Left lung (tissue), 14 donors: ENCODE measurements at places on chromosomes 16 and 17.
A peak's percentile ranks its signal among the peaks of the same experiment; 100 is the strongest.

GRCh38 chr16:6827267-6827666 lies 505.4 kb upstream of the RBFOX1 start:
- no peak overlapping the region for H3K27ac ChIP-seq
- H3K4me1 ChIP-seq: no peaks in the 10 kb centered on the region
- H3K27me3 ChIP-seq: no peaks in the 10 kb centered on the region
- H3K4me3 ChIP-seq: no peak overlapping the region
- DNase-seq: no peak

DNA sequence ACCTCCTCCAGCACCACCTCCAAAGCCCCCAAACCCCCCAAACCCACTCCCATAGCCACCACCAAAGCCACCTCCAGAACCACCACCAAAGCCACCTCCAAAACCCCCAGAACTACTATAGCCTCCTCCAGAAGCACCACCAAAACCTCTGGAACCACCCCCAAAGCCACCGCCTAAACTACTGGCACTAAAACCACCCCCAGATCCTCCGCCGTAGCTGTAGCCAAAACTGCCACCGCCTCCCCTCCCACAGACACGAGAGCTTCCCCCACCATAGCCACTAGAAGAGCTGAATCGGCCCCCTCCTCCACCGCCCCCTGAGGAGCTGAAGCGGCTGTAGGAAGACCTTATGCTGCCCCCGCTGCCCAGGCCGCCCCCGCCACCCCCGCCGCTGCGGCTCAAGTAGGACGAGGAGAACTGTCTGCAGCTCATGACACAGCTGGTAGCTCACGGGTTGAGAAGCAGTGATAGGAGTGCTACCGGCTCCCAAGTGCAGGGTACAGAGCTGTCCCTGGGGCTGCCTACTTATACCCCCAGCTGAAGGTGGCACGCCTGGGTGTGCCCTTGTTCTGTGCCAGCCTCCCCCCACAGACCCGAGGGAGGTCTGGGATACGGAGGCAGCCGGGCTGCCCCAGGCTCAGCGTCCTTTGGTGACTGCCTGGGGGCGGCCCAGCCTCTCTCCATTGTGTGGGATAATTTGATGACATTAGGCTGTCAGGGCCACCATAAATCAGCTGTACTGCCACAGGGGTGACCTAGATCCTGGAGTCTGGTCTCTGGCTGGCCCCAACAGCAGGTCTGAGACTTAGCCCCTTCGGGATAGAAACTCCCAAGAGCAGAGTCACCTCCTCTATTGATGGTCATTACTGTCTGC lies at the start of gene KRT9:
Gene KRT9, minus strand, starts transcription at position 499 of the 874 bp plus-strand sequence. Its CDS starts 67 bp downstream, at position 432.
- no peak within 1 kb of the TSS for H3K4me3 ChIP-seq
- H3K36me3 ChIP-seq: no peaks in the 10 kb centered on the region
- no peak for DNase-seq
- no peak within 1 kb of the TSS for H3K27ac ChIP-seq

DNA sequence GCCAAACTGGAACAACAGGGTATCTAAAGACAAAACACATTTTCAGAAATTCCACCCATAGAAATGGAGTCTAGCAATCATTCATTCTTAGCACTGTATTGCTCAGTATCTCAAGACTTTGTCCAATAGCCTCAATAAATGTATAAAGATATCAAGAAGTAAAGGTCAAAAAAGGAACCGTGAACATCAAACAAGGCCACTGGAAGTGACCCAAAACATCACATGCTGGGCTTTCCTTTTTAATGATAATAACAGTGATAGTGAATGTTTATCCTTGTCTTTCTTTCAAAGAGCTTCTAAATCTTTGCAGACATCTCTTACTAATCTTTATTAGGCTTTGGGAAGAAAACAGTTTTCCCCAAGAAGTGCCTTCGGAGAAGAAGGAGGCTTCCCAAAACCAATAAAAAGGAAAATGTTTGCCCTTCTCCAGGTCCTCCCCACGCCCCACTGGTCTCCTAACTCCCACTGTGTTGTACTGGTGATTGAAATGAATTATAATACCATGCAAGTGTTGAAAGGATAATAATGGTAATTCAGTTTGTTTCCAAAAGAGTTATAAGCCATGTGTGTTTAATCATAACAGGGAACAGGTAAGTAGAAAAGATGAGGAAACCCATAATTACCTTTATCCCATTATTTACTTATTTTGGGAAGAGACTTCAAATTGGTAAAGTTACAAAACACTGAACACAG lies 18.6 kb downstream of the RNF43 start:
- H3K27me3 ChIP-seq: no peaks in the 10 kb centered on the region
- no peak overlapping the region for H3K27ac ChIP-seq
- no peaks in the 10 kb centered on the region for H3K4me1 ChIP-seq
- H3K36me3 ChIP-seq: no peaks in the 10 kb centered on the region

- DNase-seq: no peak
- no peak overlapping the region for H3K27ac ChIP-seq
- no peaks in the 10 kb centered on the region for H3K27me3 ChIP-seq
- peaks cover 5% of the 10 kb centered on the region for H3K36me3 ChIP-seq
- H3K4me3 ChIP-seq: no peak overlapping the region
These were observed 6.5 kb upstream of the PNPO start for GRCh38 chr17:47934856-47935255.

DNA sequence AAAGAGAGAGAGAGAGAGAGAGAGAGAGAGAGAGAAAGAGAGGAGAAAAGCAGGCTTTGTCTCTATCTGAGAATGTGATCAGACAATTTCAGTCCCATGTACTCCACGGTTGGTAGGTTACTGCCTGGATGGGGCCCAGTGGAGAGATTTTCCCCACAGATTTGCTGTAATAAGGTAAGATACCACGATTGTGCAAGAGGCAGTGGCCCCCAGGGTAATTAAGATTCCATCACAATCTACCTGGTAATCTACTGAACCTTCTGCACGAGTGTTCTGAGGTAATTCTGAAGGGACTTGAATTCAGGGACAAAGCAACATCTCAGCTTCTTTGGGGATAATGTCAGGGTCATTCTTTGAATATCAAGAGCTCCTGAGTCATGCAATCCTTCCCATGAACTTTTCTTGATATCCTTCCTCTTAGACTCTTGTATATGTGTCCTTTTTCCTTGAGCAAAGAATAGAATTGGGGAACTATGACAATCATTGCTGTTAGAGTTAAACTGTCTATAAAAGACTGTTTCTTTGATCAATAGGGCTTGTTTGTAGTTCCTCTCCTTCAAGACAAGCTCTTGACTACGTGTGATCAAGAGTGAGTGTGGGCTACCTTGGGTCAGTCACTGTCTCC lies 306.6 kb downstream of the MAF start:
- no peaks in the 10 kb centered on the region for H3K27me3 ChIP-seq
- no peaks in the 10 kb centered on the region for H3K4me1 ChIP-seq
- no peak overlapping the region for H3K27ac ChIP-seq
- H3K4me3 ChIP-seq: no peak overlapping the region
- no peak for DNase-seq
- no peaks in the 10 kb centered on the region for H3K36me3 ChIP-seq

- no peaks in the 10 kb centered on the region for H3K4me1 ChIP-seq
- no peak overlapping the region for H3K27ac ChIP-seq
- no peak overlapping the region for H3K4me3 ChIP-seq
- H3K36me3 ChIP-seq: no peaks in the 10 kb centered on the region
These were observed 127.1 kb downstream of the CDH13 start for GRCh38 chr16:82753821-82754220.

- H3K4me3 ChIP-seq: no peak overlapping the region
- no peaks in the 10 kb centered on the region for H3K36me3 ChIP-seq
- H3K27ac ChIP-seq: no peak overlapping the region
- no peaks in the 10 kb centered on the region for H3K27me3 ChIP-seq
- DNase-seq: no peak
- H3K4me1 ChIP-seq: peaks cover 13% of the 10 kb centered on the region
These were observed 4.4 kb upstream of the MFAP4 start for GRCh38 chr17:19391432-19391831.

- no peaks in the 10 kb centered on the region for H3K27me3 ChIP-seq
- DNase-seq: no peak
- H3K27ac ChIP-seq: no peak overlapping the region
- no peaks in the 10 kb centered on the region for H3K36me3 ChIP-seq
These were observed 218.6 kb upstream of the CDH8 start for GRCh38 chr16:62254847-62255246.

GRCh38 chr16:4586291-4586690 lies 28.4 kb downstream of the UBALD1 start:
- no peaks in the 10 kb centered on the region for H3K27me3 ChIP-seq
- H3K27ac ChIP-seq: no peak overlapping the region

GRCh38 chr17:27351759-27352158 lies 57.8 kb downstream of the WSB1 start:
- no peak overlapping the region for H3K4me3 ChIP-seq
- DNase-seq: no peak
- H3K27ac ChIP-seq: no peak overlapping the region
- H3K36me3 ChIP-seq: no peaks in the 10 kb centered on the region
- no peaks in the 10 kb centered on the region for H3K27me3 ChIP-seq

GRCh38 chr16:85401917-85402766 lies 211.0 kb upstream of the GSE1 start:
- no peak overlapping the region for H3K27ac ChIP-seq
- H3K4me1 ChIP-seq: no peaks in the 10 kb centered on the region

GRCh38 chr17:77999413-78000173 lies 41.1 kb downstream of the TNRC6C start:
- no peak overlapping the region for H3K4me3 ChIP-seq
- no peaks in the 10 kb centered on the region for H3K4me1 ChIP-seq

DNA sequence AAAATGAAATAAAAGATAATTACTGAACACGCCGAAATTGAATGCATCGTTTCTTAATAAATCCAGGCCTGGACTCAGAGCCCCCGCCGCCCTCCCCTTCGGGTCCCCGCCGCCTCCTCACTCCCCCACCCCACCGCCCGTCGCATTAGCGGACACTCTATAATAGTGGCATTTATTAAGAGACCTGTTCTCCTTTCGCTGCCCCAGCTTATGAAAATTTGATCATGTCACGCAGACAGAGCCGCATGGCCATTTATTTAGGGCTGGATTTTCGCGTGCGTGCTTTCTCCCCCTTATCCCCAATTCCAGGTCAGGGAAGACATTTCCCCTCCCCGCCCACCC lies 6.3 kb upstream of the HOXB2 start:
- no peak overlapping the region for H3K4me3 ChIP-seq
- peak; percentile 36 for DNase-seq
- H3K27me3 ChIP-seq: peaks cover 100% of the 10 kb centered on the region
- H3K4me1 ChIP-seq: no peaks in the 10 kb centered on the region
